Large intestine (tissue), 12 donors: ENCODE measurements at places on chromosomes 16 and 17.

- DNase-seq = no peak
These were observed 53.5 kb downstream of the WDR59 start for GRCh38 chr16:74931445-74931844.

DNA sequence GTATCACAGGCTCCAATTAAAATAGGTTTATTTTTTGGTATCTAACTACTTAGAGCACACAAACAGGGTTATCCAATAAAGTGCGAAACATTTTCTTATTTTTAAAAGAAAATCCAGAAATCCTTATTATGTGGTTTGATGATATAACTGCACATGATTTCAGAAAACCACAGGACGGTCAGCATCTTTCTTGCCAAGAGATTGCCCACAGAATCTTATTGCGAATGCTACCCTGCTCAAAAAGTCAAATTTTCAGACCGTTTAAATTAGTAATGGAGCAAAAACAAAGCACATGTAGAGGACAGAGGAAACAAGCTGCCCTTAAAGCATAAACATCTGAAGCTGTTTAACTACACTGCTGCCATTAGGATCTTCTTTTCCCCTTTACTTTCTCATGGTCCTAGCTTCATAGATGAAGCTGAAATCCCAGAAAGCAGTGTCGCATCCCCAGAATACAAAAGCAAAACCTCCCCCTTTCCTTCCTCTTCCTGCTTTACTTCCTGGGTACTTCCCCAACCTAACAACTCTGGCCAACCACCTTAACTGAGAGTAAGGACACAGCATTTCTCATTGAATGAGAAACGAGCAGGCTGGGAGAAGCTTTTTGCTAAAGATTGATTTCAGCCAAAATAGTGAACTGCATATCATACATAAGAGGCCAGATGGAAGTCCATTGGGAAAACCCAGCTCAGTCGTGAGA lies 43.7 kb downstream of the CMTM4 start:
- DNase-seq = no peak

GRCh38 chr17:81961087-81961511 lies at the start of gene NOTUM:
TSS of gene NOTUM (minus strand) at chr17:81961187. CDS start at chr17:81960909, 278 bp downstream.
- peak; percentile 22 for DNase-seq

- no peak for DNase-seq
These were observed 628 bp downstream of the GABARAPL2 start for GRCh38 chr16:75566758-75567255.

DNA sequence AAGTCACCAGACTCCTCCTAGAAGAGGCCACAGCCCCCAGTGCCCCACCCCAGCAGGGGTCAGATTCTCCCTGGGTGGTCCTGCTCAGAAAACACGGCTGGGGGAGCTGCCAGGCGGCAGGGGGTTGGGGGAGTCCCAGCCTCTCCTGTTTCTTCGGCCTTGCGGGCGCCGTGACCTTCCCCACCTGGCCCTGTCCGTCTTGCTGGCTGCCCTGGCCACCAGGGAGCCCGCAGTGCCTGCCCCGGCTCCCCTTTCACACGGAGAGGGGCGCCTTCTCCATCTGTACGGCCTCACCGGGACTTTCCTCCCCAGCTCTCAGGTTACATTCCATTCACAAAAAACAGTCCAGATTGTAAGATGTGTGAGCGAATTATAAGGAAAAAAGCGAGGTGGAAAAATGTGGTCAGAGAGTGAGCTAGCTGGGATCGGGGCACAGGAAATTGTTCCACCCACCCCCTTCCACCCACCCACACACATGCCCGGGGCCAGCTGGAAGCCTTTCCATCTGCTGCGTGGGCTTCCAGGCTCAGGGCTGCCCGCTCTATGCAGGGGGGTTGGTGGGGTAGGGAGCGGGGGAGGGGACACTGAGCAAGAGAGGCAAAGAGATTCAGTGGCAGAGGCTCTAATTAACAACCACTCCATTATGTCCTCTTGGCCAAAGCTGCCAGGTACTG lies 14.6 kb upstream of the CIBAR2 start:
- peak; percentile 44 for DNase-seq

- no peak for DNase-seq
These were observed 8.5 kb downstream of the B3GNT9 start for GRCh38 chr16:67142342-67142741.

DNA sequence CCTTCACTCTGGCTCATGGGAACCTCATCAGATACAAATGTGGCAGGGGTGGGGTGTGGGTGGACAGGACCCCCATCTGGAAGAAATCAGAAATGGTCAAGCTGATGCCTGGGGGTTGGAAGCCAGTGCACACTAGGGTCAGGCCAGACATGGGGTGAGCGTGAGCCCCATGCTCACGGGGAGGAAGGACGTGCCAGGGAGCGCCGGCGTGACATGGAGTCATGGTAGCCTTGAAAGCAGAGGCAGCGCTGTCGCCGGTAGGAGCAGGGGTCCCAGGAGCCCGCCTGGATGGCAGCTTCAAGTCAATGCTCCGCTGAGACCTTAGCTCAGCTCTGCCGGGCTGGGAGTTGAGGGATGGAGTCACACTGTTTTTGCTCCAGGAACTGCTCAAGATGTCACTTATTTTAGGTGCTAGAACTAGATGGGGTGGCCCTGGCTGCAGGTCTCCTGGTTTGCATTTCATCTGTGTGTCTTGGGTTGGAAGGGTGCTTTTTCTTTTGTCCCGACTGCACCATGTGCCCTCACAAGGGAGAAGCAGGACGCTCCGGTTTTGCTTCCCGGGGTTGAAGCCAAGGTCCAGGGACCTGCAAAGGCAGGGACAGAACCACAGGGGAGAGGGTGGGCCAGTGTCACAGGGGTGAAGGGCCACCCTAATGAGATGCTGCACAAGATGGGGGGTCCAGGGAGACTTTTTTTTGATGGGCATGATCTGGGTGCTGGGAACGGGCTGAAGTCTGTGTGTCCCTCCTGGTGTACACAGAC lies 51.4 kb downstream of the USP22 start:
- DNase-seq = no peak

GRCh38 chr16:62692685-62693084 lies 656.4 kb upstream of the CDH8 start:
- DNase-seq = no peak

- no peak for DNase-seq
These were observed 3.5 kb downstream of the SOCS1 start for GRCh38 chr16:11252482-11252931.

DNA sequence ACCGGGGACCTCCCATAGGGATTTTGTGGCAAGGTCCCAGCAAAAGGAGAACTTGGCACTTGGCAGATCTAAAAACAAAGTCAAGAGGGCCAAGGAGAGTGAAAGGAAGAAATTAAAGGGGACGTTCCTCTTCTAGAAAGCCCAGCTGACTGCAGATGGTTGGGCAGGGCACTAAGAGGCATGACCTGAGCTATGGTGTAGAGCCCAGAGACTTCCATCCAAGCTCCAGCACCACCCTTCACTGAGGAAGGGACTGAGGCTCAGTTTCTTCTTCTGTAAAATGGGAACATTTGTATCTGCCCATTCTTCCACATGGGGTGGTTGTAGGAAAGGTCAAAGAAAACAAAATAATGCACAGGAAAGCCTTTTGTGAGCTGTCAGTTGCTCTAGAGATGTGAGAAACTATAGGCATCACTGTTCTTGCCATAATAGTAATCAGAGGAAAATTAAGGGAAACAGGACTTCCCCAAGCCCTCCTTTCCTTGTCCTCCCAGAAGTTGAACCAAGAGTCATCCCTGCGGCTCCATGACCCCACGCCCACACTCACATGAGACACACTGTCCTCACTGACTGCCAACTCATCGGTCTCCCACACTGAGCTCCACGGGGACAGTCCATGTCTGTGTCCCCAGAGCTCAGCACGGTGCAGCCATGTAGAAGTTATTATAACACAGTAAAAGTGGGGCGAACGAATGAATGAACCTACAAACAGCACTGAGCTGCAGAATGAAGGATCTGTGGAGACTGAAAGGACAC lies 10.4 kb downstream of the CD300LF start:
- no peak for DNase-seq

DNA sequence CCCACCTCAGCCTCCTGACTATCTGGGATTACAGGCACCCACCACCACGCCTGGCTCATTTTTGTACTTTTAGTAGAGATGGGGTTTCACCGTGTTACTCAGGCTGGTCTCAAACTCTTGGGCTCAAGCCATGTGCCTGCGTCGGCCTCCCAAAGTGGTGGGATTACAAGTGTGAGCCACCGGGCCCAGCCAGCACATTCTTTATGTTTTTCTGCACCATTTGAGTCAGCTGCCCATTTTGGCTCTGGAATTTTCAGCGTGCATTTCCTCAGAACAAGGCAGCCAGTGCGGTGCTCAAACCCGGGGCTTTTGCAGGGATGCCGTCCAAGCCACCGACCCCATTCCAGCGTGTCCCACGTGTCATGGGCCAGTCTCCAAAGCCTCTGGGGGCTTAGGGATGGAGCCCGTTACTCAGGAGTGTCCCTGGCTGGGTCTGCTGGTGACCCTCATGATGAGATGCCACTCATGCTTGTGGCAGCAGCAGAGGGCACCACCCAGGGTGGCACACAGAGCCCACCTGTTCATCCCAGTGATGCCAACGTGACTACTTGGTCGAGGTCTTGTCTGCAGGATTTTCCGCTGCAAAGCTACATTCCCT lies 3.7 kb upstream of the RAB40C start:
- DNase-seq = no peak

DNA sequence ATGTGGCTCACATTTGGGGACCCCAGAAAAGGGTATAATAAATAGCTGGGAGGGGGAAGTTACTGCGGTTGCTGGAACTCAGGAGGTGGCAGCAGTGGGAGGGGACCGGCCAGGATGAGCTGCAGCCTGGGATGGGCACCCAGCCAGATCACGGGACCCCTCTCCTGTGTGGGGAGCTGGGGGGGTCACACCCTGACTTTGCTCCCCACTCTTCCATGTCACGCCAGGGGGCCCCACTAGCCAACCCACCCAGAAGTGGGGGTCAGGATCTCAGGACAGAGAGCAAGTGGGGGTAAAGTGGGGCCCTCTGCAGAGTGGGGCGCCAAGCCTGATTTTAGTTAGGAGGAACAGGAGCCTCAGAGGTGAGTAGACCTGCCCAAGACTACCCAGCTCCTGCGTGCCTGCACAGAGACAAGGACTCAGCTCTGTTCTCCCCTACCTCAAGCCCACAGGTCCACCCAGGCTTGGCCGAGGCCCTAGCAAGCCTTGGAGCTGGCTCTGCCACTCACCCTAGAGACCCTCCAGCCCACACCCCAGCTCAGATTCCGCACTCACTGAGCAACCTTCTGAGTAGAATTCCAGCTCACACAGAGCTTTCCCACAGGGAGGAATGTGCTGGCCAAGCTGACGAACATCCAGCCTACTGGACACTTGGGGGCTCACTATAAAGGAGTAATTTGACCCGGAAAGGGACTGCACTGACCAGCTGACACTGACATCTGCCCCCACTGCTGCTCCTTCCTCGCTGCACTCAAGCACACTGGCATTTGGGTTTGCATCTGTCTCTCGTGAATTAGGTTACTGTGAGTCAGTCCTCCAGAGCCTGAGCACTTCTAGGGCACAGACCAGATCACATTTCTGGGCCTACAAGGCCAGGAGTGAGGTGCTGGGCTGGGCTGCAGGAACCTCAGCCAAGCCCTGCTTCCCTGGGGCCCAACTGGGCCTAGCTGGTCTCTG lies 310.1 kb downstream of the C16orf95 start:
- DNase-seq = no peak

DNA sequence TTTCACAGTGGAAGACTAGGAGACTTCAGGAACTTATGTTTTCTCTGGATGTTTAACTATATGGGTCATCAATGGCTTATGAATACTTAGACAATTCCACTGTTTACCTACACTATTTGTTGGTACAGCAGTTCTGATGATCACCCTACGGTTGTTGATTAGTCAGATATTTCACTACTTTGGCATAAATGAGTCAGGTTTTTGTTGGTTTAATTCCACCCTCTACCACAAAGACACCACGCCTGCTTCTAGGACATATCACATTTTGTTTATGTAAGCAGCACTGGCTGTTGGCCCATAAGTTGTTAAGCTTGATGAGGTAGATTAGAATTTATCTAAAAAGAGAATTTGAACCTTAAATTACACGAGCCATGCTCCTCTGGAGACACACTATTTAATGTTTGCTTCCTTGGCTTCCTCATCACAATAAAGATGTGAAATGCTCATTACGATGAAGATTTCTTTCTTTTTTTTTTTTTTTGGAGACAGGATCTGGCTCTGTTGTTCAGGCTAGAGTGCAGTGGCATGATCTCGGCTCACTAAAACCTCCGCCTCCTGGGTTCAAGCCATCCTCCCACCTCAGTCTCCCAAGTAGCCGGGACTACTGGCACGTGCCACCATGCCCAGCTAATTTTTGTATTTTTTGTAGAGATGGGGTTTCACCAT lies 4.3 kb downstream of the GDE1 start:
- DNase-seq = no peak

DNA sequence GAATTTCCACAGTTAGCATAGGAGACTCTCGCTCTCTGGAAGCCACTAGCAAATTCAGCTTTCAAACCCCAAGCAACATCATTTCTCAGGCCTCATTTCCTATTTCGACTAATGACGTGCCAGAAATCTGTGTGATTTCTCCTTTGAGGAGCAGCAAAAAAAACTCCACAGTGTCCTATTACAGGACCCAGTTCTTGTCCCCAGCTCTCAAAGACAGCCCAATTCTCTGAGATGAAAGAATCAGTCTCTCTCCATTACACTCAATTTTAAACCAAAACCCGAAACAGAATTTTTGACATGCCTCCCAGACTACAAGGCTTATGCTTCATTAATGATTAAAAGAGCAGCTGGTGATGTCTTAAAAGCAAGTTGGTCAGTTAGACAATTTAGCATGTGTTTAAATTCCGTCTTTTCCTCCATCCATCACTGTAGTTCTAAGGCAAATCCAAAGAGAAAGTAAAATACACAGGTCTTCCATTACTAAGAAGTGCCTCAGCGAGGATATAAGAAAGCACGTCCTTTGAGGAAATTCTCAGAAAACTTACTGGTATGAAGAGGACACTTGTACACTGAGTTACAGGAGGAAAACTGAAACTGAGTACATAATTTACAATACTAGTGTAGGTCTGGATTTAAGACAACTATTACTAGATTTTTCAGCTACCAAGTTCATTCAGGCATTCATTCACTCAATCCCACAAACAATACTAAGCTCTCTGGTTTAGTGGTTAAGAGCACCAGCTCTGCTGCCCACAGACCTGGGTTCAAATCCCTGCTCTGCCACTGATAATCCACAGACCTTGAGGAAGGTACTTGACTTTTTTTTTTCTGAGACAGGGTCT lies 12.5 kb downstream of the TOM1L2 start:
- DNase-seq = peak; percentile 59
